ENCODE measurements at places on chromosomes 7 and 10. TPM values are rescaled to one million over a fixed set of nuclear protein-coding genes. Genes with fewer than 3 reads are reported as not detected.

The CADPS2 gene
- 27.3 TPM for total RNA-seq

The PRSS37 gene
- total RNA-seq = not detected

The GBX1 gene
- total RNA-seq = not detected

The SPDYE8 gene
- not detected for total RNA-seq

The COPS6 gene
- 72.5 TPM for total RNA-seq

The TRPV5 gene
- total RNA-seq = not detected

The PAX4 gene
- not detected for total RNA-seq

The RASSF4 gene
- total RNA-seq = 5.6 TPM

The TMEM176A gene
- total RNA-seq = not detected

The ASB10 gene
- total RNA-seq = not detected
